HEK293T (cell line): ENCODE measurements at places on chromosomes 3 and 15.

DNA sequence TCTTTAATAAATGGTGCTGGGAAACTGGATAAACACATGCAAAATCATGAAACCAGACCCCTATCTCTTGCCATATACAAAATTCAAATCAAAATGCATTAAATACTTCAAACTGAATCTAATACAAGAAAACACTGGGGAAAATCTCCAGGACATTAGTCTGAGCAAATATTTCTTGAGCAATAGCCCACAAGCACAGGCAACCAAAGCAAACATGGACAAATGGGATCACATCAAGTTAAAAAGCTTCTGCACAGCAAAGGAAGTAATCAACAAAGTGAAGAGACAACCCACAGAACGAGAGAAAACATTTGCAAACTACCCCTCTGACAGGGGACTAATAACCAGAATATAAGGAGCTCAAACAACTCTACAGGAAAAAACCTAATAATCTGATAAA lies 6.3 kb downstream of the ANKRD28 start:
- DNase-seq, result no peak

- no peak for DNase-seq
Observed at GRCh38 chr3:151538456-151539393, 77.9 kb upstream of the IGSF10 start.

- no peak for DNase-seq
Observed at GRCh38 chr15:92120094-92120795, 266.7 kb downstream of the SLCO3A1 start.

DNA sequence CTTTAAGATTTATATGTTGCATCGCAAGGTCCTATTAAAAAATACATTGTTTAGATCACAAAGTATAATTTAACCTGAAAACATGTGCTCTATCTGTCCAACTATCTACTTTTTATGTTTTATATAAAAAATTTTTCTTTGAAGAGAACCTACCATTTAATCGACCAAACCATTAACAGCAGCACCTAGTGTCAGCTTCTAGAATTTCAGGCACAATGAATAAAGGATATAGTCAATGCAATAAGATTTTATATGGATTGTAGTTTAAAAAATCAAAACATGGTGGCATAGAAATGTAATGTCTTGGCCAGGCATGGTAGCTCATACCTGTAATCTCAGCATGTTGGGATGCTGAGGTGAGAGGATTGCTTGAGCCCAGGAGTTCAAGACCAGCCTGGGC lies 313.7 kb downstream of the GAP43 start:
- DNase-seq, result no peak

DNA sequence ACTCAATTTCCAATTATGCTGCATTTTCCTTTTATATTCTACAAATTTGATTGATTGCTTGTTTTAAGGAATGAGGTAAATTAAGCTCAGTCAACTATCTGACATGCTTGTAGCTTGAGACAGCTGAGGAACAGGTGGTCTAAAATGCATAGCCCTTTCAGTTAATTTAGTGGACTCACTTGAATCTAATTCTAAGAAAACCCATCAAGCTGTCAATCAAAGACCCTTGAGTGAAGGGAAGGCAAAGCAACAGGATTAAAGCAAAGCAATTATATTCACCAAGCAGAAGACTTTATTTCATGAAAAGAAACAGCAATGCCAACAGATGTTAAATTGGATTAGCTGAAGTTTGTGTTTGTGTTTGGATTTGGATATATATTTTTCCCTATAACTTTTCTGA lies 228.5 kb downstream of the ARPP21 start:
- DNase-seq, result no peak

GRCh38 chr3:98645039-98645438 lies 51.6 kb upstream of the CPOX start:
- no peak for DNase-seq

- DNase-seq, result no peak
Observed at GRCh38 chr3:115648559-115648958, 25.2 kb downstream of the GAP43 start.

DNA sequence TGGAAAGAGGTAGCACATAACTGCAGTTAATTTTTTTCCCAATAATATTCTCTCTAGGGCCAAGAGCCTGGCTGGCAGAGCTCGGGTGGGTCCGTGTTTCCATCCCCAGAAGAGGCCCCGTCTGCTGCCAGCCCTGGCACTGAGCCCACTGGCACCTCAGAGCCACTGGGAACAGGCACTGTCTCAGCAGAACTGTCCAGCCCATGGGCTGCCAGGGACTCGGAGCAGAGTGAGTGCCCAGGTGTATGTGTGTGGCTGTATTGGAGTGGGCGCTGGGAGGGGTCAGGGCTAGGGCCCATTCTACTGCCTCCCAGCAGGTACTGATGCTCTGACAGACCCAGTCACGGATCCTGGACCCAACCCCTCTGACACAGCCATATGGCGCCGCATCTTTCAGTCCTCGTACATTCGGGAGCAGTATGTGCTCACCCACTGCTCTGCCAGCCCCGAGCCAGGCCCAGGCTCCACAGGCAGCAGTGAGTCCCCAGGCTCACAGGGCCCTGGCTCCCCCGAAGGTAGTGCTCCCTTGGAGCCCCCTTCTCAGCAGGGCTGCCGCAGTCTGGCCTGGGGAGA lies 8.9 kb downstream of the VWA5B2 start:
- DNase-seq, result no peak

DNA sequence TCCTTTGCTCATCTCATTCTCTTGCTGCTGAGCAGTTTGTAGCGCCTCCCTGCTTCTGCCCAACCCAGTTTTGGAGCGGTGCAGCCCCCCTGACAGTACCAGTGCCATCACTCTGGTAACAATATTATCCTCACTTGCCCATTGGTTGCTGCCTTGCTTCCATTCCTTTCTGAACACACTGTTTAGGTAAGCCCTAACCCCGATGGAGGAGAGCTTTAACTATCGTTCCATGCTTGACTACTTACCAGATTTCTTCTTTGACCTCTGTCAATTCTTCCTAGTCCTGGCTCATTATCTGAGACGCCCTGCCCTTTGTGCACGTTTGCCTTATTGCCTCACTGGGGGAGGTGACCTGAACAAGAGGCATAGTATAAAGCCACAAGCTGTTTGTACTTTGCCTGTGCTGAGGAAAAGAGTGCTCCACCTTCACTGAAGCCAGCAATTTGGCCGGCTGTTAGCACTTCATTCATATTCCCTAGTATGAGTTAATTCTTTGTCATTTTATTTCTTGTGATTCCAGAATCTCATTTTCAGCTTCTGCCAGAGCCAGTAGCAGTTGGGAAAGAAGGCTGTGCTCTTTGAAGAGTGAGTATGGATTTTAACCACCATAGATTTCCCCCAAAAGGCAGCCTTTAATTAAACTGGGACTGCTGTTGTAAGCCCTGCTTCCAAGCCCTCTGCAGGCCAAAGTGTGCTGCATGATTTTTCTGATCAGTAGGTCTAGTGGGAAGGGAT lies 11.9 kb downstream of the ABHD6 start:
- no peak for DNase-seq

- DNase-seq, result no peak
Observed at GRCh38 chr3:151382671-151383070, 1.9 kb downstream of the P2RY12 start.

GRCh38 chr15:68833700-68834331 lies 13.1 kb upstream of the ANP32A start:
- DNase-seq, result no peak

GRCh38 chr15:98954411-98954810 lies 53.2 kb downstream of the PGPEP1L start:
- DNase-seq, result no peak

DNA sequence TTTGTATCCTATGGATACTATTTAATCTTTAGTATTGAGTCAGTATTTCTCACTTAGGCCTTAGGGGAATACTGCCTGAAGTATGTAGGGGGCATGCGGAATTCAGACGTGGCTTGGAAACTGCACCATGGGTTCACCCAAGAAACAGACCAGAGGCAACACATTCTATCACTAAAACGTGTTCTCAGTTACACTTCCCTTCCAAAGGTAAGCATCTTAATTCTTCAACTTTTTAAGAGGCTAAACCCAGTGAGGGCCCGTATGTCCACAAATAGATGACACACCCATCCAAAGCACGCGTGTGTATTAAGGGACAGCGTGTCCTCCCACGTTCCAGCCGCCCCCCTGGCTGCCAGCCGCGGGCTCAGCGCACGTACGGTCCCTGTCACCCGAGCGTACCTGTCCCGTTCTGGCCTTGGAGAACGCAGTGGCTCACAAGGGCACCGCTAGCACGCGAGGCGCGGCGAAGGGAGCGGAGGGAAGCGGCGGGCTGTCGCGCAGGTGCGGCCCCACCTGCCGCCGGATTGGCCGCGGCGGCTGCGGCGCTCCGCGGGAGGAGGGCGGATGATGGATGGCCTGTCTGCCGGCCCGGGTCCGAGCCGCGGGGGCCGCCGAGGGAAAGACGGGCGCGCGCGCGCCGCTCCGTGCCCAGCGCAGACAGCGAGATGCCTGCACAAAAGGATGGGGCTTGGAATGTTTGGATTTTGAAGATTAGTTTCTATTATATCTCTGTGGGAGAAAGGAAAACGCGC lies 1003.9 kb upstream of the NR2F2 start:
- peak; percentile 69 for DNase-seq

GRCh38 chr3:12076031-12076430 lies 71.8 kb downstream of the SYN2 start:
- DNase-seq, result no peak

GRCh38 chr15:86526938-86527690 lies 447.4 kb downstream of the AGBL1 start:
- DNase-seq, result no peak

GRCh38 chr3:141530415-141530768 lies 43.6 kb downstream of the RASA2 start:
- DNase-seq, result no peak

GRCh38 chr15:87858651-87859050 lies 397.9 kb downstream of the NTRK3 start:
- no peak for DNase-seq

DNA sequence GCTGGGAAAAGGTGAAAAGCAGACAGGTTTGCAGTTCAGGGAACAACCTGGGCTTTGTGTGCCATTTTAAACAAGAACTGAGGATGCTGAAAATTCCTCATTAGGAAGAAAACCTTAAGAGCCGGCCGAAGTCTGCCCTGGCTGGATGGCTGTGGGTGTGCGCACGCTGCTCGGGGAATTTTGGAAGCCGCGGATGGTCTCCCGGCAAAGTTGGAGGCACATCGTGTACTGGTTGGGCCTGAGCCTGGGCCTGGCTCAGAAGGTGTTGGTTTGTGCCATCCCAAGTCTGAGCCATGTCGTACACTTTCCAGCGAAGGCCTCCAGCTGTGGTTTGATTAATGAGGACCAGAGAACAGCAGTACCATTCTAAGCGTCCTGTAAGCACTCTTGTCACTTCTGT lies 188.2 kb downstream of the ATP10A start:
- DNase-seq, result no peak

DNA sequence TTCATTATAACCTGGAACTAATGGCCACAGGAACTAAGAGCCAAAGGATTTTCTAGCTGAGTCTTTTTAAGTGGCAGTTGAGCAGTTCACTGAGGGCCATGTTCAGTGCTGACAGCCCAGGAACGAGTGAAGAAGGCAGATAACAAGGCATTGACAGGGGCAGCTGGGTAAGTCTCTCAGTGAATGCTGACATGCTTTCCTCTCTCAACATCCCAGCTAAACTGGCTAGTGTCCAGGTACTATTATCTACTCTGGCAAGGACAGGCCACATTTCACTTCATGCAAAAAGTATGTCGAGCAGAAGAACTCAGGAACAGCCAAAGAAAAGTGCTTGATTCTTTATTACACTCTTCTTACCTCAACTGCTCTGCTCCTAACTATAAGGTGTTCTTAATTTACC lies 515.9 kb downstream of the NLGN1 start:
- no peak for DNase-seq
